Fibroblast of lung (primary cell): ENCODE measurements at places on chromosomes 3 and 15. TPM values are rescaled to one million over a fixed set of nuclear protein-coding genes. Genes with fewer than 3 reads are reported as not detected.

The CCDC80 gene
- total RNA-seq, result 153 and 366 TPM in 2 replicates

The TGM4 gene
- not detected in 2 replicates for total RNA-seq

The GPR176 gene
- total RNA-seq, result 79.6 and 179 TPM in 2 replicates

The ADCY5 gene
- total RNA-seq, result 0.50 and 0.51 TPM in 2 replicates

The CD80 gene
- under 0.01 TPM in 2 replicates for total RNA-seq

The SHC4 gene
- total RNA-seq, result 0.77 and 1.5 TPM in 2 replicates

The C15orf39 gene
- 1.3 and 2.3 TPM in 2 replicates for total RNA-seq

The MEX3B gene
- total RNA-seq, result 5.9 and 8.1 TPM in 2 replicates

The CNBP gene
- 262 and 317 TPM in 2 replicates for total RNA-seq

The LRTM1 gene
- total RNA-seq, result not detected in 2 replicates

The MUSTN1 gene
- total RNA-seq, result not detected in 2 replicates

The PP2D1 gene
- total RNA-seq, result not detected in 2 replicates

The SPINK8 gene
- total RNA-seq, result not detected in 2 replicates

The SPG21 gene
- total RNA-seq, result 68.4 and 90.4 TPM in 2 replicates

The MINDY4B gene
- not detected in 2 replicates for total RNA-seq

The SLC6A1 gene
- not detected in 2 replicates for total RNA-seq

The PRTG gene
- 2.1 and 4.0 TPM in 2 replicates for total RNA-seq

The MAP2K1 gene
- 26.2 and 32.9 TPM in 2 replicates for total RNA-seq

The TM4SF1 gene
- total RNA-seq, result 46.0 and 423 TPM in 2 replicates

The ALPK3 gene
- 0.26 and 0.50 TPM in 2 replicates for total RNA-seq

The CLSTN2 gene
- total RNA-seq, result under 0.01 TPM in 2 replicates

The CKMT1B gene
- total RNA-seq, result not detected in 2 replicates

The CCR3 gene
- 0.17 and 0.26 TPM in 2 replicates for total RNA-seq

The GNAT1 gene
- total RNA-seq, result not detected in 2 replicates

The GPR27 gene
- under 0.01 TPM in 1 of 2 replicates, not detected in the other for total RNA-seq

The BCHE gene
- 29.0 and 34.7 TPM in 2 replicates for total RNA-seq

The CRBN gene
- 67.4 and 87.1 TPM in 2 replicates for total RNA-seq

The SLC2A2 gene
- not detected in 2 replicates for total RNA-seq

The FLNB gene
- 51.6 and 81.7 TPM in 2 replicates for total RNA-seq

The AHSG gene
- not detected in 2 replicates for total RNA-seq

The IL12A gene
- total RNA-seq, result 27.2 and 72.5 TPM in 2 replicates

The CLDN18 gene
- not detected in 2 replicates for total RNA-seq

The PXYLP1 gene
- total RNA-seq, result 5.1 and 6.2 TPM in 2 replicates

The RYR3 gene
- 0.17 and 0.26 TPM in 2 replicates for total RNA-seq

The CHRM5 gene
- total RNA-seq, result not detected in 2 replicates

The ITIH4 gene
- total RNA-seq, result 2.6 TPM in 2 replicates

The CD200R1 gene
- total RNA-seq, result 0.17 TPM in 1 of 2 replicates, not detected in the other

The ESYT3 gene
- 0.17 and 0.51 TPM in 2 replicates for total RNA-seq

The CEMIP gene
- 324 and 946 TPM in 2 replicates for total RNA-seq

The EIF1B gene
- total RNA-seq, result 20.0 and 24.8 TPM in 2 replicates

The CADM2 gene
- total RNA-seq, result under 0.01 TPM in 1 of 2 replicates, not detected in the other

The NOP10 gene
- 151 and 189 TPM in 2 replicates for total RNA-seq

The ZBTB47 gene
- 32.1 and 49.4 TPM in 2 replicates for total RNA-seq

The ARNT2 gene
- 9.8 and 15.5 TPM in 2 replicates for total RNA-seq

The AP4E1 gene
- 14.4 and 19.7 TPM in 2 replicates for total RNA-seq

The CMTM7 gene
- total RNA-seq, result 3.3 and 3.5 TPM in 2 replicates
